ENCODE measurements at places on chromosomes 16 and 17.

DNA sequence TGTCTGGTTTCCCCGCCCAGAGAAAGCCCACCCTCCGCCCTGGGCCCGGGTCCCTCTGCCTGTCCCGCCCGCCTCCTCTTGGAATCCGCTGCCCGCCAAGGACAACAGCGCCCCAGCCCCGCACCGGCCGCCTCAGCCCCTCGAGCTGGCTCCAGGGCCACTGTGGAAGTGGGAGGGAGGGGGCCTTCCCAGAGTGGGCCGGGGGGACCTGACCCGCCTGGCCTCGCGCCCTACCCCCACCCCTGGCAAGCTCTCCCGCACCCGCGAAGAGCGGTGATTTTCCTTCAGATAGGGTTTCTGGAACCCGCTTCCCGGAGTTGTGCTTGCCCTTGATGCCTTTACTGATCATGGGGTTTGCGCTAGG lies 2.3 kb upstream of the CBX8 start:
- no peak for DNase-seq

DNA sequence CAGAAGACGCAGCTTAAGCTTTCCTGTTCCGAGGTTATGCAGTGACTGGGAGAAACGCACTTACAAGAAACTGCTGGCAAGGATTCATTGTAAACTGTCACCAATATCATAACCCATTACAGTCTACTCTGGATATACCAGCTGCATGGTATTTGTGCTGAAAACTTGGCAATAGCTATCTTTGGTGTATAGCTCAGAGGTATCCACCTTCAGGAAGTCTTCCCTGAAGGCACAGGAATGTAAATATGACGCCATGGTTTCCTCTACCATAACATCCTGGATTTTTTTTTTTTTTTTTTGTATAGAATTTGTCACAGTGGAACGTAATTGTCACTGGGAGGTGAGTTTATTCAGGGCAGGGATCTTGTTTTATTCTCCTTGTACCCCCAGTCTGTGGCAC lies 406.2 kb downstream of the GRIN2A start:
- DNase-seq = no peak

- peak; percentile 83 for DNase-seq
Measured at GRCh38 chr16:57316390-57317017, 32.0 kb upstream of the PLLP start.

- no peak for DNase-seq
Measured at GRCh38 chr17:77273397-77274085, 132.8 kb downstream of the SEC14L1 start.

GRCh38 chr17:75991396-75991795 lies 9.3 kb upstream of the CDK3 start:
- no peak for DNase-seq
